ENCODE measurements at places on chromosomes 5 and 9.

GRCh38 chr5:157365732-157366131 lies 94.3 kb upstream of the NIPAL4 start:
- DNase-seq, result no peak

DNA sequence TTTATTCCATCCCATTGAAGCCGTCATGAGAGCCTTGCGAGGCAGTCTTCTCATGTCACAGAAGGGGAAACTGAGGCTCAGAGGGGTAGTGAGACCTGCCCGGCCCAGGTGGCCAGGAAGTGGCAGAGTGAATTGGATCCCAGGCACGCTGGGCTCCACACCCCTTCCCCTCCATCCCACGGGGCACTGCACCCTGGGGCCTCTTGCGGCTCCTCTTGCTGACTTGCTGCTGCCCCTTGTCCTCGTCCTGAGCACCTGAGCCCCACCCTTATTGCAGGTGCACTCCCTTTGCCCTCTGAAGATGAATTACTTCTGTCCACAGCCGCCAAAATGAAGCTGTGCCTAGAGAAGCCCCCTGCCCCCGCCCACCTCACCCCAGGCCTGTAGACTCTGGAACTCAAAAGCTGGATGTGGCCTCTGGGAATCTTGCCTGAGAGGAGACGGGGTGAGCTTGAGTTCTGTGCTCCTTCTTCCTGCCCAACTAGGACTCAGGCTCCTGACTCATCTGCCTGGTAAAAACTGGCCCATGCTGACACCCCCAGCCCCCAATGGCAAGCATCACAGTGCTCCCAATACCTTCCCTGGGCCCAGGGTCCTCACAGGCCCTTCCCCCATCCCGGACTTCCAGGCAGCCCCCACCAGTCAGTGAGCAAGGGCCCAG lies 6.4 kb downstream of the NEURL1B start:
- no peak for DNase-seq

DNA sequence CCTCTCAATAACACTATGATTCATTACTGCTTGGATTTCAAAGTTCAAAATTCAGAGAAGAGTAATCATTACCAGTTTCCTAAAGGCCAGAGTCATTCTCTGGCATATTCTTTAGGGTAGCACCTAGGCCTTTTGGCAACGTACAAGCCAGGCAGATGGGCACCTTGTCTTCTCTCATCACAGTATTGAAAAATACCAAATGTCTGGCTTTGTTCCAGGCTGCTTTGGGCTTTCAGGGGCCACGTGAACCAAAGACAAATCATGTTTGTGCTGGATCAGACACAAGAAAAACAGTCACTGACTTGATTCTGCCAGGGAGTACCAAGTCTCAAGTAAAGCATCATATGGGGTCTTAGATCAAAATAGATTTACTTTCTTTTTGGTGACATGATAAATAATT lies 15.5 kb downstream of the MEGF9 start:
- DNase-seq, result no peak

- DNase-seq, result no peak
Observed at GRCh38 chr5:152271420-152271819, 133.7 kb downstream of the NMUR2 start.

DNA sequence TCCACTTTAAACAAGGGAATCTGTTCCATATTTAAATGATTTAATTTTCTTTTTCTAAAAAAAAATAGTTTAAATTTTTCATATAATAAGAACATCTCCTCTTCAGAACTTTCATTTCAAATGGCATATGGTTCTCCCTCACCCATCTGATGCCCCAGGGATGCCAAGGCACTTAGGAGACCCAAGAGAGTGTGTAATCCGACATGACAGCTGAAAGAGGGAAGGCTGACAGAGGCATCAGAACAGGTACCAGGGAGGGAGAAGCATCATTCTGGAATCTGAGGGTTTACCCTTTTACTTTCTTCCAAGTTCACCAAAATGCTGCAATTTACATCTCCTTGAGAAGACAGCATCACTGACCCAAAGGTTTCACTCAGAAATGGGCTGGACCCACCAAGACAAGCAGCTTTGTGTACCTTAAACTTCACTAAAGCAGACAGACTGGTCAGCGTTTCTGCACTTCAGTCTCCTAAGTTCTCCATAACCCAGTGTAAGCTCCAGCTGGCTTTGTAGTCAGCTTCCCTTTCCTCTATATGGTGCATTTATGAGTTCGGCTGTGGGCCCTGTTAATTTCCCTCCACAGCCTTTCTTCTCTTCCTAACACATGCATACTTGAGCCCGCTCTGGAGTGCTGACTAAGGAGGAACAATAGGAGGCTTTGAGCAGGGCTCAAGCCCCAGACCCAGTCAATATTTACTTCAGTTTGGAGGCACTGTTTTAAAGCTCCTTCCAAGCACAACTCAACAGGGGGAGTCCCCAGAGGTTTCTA lies 17.7 kb downstream of the EFNA5 start:
- DNase-seq, result no peak

GRCh38 chr9:77475641-77476473 lies 172.3 kb downstream of the GNA14 start:
- DNase-seq, result peak; percentile 54

GRCh38 chr5:5146530-5147160 lies 6.5 kb downstream of the ADAMTS16 start:
- no peak for DNase-seq

DNA sequence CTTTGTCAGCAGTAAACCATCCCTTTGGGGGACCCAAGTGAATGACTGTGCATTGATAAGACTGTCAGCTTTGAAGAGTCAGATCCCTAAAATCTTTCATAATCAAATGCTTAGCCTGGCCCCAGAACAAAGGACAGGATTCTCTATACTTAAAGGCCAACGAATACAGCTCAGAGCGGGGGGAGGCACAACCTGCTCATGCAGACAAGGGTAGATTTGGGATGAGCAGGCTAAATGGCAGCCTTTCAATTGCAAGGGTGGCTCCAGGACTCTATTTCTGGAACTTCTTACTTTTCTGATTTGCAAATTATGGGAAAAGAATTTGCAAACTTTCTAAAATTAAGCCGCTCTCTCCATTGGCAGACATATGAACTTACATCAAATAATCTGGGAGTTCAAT lies 66.4 kb downstream of the ELL2 start:
- DNase-seq, result no peak

- DNase-seq, result no peak
Observed at GRCh38 chr9:124513376-124513994, 6.3 kb upstream of the NR5A1 start.

- DNase-seq, result no peak
Observed at GRCh38 chr5:32233220-32233695, 59.1 kb upstream of the GOLPH3 start.

DNA sequence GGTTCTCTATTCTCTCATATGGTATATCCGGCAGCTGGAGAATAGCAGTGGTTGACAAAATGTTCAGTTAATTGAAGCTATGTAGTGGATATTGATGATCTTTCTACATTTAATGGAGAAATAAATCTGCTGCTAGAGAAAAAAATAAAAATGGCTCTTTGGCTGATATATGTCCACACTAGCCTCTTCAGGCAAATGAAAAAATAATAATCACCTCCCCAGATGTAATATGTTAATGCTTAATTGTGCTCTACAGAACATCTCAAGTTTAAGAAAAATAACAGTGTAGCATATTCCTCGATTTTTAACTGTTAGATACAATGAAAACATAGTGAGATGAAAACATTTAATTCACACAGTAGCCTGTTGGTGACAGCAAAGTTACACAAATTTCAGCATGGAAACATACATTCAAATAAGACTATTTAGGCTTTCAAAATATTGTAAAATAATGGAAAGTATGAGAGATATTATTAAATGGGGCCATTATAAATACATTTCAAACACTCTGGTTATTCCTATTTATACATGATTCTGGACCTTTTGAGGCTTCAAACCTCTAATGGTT lies 543.0 kb downstream of the MAT2B start:
- no peak for DNase-seq

GRCh38 chr5:64746446-64746845 lies 22.0 kb downstream of the SREK1IP1 start:
- DNase-seq, result no peak

DNA sequence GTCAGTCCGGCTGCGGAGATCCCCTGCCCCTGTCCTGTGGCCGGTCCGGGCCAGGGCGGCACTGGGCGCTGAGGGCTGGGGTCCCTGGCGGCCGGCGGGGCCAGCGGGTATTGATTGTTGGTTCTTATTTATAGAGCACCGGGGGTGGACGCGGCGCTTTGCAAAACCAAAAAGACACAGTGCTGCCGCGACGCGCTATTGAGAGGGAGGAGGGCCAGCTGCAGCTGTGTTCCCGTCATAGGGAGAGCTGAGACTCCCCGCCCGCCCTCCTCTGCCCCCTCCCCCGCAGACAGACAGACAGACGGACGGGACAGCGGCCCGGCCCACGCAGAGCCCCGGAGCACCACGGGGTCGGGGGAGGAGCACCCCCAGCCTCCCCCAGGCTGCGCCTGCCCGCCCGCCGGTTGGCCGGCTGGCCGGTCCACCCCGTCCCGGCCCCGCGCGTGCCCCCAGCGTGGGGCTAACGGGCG lies 2.5 kb downstream of the LRRC26 start:
- DNase-seq, result no peak

DNA sequence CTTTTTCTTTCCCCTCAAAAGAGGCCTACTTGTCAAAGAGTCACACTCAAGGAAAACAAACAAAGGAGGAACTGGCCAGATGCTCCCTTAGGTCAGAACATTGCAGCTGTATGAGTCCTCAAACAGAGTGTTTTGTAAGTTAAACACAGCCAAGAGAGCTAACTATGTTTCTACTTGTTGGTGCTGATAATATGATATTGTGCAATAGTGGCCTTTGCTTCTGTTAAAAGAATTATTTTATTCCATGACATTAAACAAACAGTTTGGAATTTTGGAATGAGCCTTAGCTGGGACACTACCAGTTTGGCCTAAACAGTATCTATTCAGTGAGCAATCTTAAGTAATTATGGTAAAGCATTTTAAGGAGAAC lies 56.0 kb upstream of the TPD52L3 start:
- DNase-seq, result no peak

- DNase-seq, result peak; percentile 29
Observed at GRCh38 chr9:92138157-92138959, 23.1 kb upstream of the SPTLC1 start.

DNA sequence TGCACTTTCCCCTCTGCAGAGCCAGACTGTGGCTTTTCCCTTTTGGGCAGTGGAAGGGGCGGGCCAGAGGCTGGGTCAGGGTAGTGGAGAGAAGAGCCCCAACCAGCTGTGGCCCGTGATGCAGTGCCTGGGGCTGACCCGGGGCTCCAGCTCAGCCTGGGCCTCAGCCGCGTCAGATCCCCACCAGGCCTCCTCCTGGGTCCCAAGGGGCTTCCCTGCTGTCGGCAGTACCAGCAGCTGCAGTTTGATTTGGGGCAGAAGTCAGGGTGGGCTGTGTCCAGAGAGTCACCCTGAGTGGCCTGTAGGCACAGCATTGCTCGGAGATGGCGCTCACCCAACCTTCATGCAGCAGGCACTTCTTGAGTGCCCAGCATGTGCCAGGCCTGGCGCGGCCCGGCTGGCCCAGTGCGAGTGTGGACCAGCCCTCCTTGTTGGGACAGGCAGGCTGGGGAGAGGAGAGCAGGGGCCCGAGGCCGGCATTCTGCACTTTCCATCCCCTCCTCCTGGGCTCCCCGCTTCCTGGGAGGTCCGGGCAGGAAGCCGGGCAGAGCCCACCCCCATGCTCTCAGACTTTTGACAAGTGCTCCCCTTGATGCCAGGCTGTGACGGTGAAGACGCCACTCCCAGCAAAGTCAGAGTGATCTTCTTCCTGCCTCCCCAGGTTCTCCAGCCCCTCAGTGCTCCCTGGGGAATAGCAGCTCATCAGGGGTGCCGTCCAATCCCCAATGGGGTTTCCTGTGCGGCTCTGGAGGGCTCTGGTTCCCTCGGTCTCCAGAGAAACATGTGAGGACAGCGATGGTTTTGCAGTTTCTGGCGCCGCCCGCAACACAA lies 88.3 kb upstream of the COL5A1 start:
- no peak for DNase-seq

DNA sequence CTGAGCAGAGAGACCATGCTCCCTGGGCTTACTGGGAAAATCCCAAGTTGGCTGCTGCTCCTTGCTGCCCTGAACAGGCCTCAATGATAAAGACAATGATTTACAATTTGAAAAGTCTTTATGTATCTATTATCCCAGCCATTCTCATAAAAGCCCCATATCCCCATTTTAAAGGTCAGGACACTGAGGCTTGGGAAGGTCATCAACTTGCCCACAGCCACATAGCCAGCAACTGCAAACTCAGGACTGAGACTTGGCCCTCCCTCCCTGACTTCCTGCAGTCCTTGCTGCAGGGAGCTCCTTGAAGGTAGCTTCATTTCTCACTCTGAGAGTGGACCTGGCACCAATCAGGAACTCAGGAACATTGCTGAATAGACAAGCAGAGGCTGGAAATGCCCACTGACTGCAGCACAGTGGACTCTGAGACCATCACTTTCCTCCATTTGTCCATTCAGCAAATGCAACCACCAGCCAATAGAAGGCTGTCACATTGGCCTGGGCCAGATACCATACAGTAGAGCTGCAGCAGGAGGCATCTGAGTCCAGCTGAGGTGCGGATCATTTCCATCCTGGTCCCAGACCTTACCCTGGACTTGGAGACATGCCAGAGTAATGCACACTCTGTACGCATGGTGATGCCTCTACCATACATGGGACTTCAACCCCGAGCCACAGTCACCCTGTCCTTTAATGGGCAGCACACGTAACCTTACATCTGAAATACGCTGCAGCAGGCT lies 18.3 kb downstream of the TNIP1 start:
- no peak for DNase-seq

DNA sequence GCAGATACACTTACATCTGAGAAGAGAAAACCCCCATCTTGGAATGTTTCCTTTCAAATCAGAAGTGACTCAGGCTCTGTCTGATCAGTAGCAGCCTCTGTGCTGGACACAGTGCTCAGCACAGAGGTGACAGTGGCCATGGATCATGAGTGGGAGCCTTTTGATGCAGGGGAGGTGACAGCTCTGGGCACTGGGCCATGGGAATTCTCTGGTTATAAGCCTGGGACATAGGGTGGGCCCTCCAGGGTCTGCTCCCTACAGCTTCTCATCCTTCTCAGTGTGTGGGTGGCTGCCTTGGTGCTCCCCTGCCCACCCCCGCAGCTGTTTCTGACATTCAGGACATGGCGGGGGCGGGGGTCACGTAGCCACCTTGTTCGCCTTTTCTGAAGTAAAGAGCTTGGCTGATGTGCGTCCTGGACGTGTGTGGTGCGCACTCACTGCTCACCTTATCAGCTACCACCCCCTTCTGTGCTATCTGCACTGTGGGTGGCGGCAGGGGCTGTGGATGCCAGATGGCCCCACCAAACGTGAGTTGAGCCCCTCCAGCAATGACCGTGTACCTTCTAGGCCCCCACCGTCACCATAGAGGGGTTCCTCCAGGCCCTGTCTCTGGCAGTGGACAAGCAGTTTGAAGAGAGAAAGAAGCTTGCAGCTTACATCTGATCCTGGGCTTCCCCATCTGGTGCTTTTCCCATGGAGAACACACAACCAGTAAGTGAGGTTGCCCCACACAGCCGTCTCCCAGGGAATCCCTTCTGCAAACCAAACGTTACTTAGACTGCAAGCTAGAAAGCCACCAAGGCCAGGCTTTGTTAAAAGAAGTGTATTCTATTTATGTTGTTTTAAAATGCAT lies 24.0 kb downstream of the TRIP13 start:
- no peak for DNase-seq

DNA sequence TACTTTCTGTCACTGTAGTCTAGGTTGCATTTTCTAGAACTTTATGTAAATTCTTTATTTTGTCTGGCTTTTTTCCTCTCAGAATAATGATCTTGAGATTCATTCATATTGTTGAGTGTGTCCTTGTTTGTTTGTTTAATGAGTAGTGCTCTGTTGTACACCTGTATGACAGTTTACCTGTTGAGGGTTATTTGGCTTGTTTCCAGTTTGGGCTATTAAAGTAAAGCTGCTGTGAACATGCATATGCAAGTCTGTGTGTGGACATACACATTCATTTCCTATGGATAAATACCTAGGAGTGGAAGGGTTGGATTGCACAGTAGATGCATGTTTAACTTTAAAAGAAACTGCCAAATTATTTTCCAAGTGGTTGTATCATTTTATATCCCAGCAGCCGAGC lies 30.4 kb downstream of the MVB12B start:
- no peak for DNase-seq

Measured in stimulated activated CD4-positive, alpha-beta T cell treated with anti-CD3 and anti-CD28 coated beads, Interleukin-15, amount 100 ng/mL, for 48 hours (primary cell).